ENCODE measurements at places on chromosomes 2 and 18.

- peak; percentile 52 for DNase-seq
These were observed 217.8 kb downstream of the OSR1 start for GRCh38 chr2:19140463-19141208.

DNA sequence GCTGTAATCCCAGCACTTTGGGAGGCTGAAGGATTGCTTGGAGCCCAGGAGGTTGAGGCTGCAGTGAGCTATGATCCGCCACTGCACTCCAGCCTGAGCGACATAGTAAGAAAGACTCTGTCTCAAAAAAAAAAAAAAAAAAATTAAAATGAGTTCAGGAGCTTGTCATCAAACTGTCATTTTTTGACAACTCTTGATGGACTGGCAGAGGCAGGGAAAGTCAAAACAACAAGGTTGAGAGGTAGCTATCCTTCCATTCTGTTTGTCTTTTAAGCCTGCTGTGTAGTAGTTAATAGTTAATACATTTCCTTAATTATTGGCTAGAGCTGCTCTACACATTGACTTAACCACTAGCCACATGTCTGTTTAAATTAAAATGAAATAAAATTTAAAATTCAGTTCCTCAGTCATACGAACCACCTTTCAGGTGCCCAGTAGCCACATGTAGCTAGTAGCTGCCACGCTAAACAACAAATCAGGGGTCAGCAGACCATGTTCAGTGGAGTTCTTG is 22.7 kb downstream of the DPYSL5 start:
- no peak for DNase-seq

- DNase-seq = peak; percentile 94
These were observed at the start of gene OSBPL1A for GRCh38 chr18:24397694-24398368. OSBPL1A (minus strand) TSS chr18:24397824; CDS start chr18:24377533, 20,291 bp downstream.

DNA sequence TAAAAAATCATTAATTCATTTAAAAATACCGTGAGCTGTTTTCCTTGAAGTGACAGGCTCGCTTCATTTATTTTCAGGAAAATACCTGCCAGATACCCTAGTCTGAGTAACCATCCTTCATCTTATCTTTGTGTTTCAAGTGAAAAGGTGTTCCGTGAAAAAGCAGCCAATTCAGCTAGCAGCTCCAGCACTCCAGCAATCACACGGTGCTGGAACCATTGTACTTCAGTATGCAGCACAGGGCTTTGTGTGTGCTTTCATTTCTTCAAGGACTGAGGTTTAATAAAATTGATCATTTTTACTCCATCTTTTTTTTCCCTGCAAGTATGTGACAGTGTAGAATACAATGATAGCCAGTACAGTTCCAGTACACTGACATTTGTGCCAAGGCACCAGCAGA is 39.1 kb upstream of the PGAP1 start:
- DNase-seq = no peak

DNA sequence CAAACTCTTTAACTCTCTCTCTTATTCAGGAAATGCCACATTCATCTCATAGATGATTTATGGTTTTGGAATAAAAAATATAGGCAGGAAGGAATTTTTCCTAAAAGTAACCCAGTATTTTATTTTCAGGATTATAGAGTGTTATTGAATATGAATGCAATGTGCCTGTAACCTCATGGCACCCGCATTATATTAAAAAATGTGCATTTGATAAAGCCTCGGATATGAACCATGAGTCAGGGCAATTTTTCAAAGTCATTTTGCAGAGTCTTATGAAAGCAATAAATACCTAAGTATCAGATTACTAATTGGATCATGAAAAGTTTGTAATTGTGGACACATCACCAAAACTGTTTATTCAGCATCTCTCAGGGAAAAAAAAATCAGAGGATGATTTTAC is 573.8 kb downstream of the TSN start:
- peak; percentile 24 for DNase-seq

GRCh38 chr2:172739661-172740266 is 4.1 kb downstream of the RAPGEF4 start:
- DNase-seq = no peak

Measured in GM23248 (cell line).